ENCODE measurements at places on chromosomes 3 and 15.

GRCh38 chr15:27234593-27234992 lies 263.6 kb downstream of the GABRG3 start:
- no peak for DNase-seq

DNA sequence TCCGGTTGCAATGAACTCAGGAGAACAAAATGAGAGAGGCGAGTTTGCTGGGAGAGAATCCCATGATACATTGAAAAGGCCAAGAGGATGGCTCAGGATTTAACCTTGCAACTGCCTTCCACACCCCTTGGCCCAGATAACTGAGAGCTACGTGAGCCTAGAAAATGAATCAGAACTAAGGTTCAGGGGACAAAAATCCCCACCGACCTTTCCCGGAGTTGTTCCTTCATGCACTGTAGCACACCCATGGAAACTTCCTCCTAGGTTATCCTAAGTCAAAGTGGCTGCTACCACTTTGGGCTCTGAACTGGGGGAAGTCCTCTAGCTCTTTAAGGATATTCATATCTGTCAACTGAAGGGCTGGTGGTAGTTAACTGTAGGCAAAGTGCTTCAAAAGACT lies 58.3 kb upstream of the SLC4A7 start:
- no peak for DNase-seq

GRCh38 chr3:94092086-94092485 lies 29.2 kb downstream of the NSUN3 start:
- DNase-seq: no peak

- DNase-seq: no peak
These were observed 116.3 kb downstream of the MITF start for GRCh38 chr3:69855436-69856162.

DNA sequence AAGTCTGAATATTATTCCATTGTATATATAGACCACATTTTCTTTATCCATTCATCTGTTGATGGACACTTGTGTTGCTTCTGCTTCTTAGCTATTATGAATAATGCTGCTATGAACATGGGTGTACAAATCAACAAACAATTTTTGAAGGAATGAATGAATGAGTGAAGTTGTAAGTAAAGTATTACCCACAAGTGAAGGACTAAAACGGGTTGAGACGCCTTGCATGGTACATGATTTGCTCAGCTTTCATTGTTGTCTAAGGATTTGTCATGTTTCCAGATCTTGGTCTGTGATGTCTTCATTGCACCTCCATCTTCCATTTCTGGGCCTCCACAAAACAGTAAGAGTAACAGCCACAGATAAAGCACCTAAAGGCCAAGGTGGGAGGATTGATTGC lies 20.5 kb downstream of the IFT122 start:
- DNase-seq: no peak

GRCh38 chr3:105444725-105445124 lies 78.0 kb downstream of the ALCAM start:
- DNase-seq: no peak

GRCh38 chr3:188090620-188091309 lies 63.2 kb upstream of the LPP start:
- DNase-seq: no peak
